ENCODE measurements at places on chromosomes 13 and 19.

GRCh38 chr13:87872813-87873212 is 201.6 kb downstream of the SLITRK5 start:
- no peak for DNase-seq

GRCh38 chr19:35710784-35711723 is 6.7 kb downstream of the ZBTB32 start:
- no peak for DNase-seq

DNA sequence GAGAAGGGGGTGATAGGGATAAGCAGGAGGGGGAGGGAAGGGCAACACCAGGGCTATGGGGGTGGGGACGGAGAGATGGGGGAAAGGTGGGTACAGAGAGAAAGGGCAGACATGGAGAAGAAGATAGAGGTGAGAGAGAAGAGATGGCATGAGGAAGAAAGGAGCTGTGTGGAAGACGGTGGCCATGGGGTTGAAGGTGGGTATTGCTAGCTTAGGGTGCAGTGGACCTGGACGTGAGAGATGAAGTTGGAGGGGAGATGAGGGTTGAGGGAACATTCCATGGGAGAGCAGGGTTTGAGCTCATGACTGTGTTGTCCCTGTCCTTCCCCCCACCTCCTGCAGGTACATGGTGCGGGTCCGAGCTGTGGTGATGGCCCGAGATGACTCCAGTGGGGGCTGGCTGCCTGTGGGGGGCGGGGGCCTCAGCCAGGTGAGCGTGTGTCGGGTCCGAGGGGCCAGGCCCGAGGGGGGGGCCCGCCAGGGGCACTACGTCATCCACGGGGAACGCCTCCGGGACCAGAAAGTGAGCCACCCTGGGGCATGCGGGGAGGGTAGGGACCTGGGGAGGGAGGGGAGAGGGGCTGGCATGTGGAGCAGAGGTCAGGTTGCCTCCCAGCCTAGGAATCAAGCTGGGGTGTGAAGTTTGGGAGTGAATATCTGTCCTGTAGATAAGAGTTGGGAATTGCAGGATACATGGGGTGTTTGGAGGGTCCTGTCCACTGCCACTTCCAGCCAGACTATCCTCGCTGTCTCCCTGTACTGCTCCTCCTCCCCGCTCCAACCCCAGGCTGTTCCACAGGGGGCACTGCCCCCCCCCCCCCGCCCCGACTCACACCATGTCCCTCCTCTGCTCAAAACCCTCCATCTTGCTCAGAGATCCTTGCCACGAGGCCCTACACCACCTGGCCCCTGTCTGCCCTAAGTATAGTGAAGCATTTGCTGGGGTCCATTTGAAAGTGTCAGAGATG is 1.7 kb downstream of the SPRED3 start:
- DNase-seq = no peak

DNA sequence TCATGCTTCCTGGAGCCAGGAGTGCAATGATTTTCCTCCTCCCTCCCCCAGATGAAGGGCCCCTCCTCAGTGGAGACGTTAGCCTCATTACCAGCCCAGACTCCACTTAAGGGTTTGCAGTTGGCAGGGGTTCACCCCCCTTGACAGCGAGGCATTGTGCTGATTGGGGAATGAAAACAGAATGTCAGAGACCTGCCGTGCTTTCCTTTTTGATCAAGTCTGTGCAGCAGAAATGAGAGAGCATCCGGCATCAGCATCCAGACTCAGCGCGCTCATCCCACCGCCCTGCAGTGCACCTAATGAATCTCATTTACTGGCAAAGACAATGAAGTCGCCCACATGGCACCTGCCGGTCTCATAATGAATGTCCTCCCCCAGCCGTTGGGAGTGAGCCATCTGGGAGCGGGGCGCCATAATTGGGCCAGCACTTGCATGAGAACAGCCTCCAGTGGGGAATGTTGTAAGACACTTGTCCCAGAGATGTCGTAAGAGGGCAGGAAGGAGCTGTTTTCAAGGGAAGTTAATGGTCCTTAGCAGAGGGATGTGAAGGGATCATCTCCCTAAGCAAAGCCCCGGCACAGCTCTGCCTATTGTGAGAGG is 98.3 kb upstream of the UQCRFS1 start:
- peak; percentile 11 for DNase-seq

GRCh38 chr13:39600766-39601165 is 2.2 kb downstream of the LHFPL6 start:
- DNase-seq = peak; percentile 14

- no peak for DNase-seq
Measured at GRCh38 chr13:111789011-111789410, 277.9 kb upstream of the SOX1 start.

DNA sequence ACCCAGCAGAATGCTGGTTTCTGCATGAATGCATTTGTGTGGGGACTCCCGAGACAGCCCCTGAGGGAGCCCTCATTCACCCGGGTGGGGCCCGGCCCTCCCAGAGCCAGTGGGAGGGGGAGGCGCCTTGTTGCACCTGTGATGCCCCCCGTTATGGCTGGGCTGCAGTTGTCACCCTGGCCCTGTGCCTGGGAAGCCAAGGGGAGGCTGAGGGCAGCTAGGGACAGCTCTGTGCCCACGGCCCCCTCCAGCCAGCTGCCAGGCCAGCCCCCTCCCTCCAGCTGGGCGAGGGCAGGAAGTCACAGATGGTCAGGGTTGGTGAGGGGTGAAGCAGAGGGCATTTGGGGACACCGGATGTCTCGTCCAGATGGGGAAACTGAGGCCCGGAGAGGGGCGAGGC is 26.1 kb downstream of the NFIC start:
- DNase-seq = no peak

- no peak for DNase-seq
Measured at GRCh38 chr13:41004875-41005693, 14.0 kb downstream of the ELF1 start.

GRCh38 chr13:36163809-36164308 is 32.7 kb upstream of the DCLK1 start:
- DNase-seq = no peak

GRCh38 chr13:99182439-99182838 is 18.2 kb upstream of the UBAC2 start:
- no peak for DNase-seq

- DNase-seq = peak; percentile 33
Measured at GRCh38 chr13:113001241-113002140, 32.5 kb downstream of the MCF2L start.
